Activated naive CD4-positive, alpha-beta T cell treated with anti-CD3 and anti-CD28 coated beads, Interleukin-2, amount 50 U/mL, for 72 hours (primary cell): ENCODE measurements at places on chromosomes 2 and 18. TPM values are rescaled to one million over a fixed set of nuclear protein-coding genes. Genes with fewer than 3 reads are reported as not detected.

GRCh38 chr2:237571551-237571950 lies 5.2 kb downstream of the PRLH start:
- no peak for DNase-seq

GRCh38 chr2:232249096-232249495 lies 129.5 kb upstream of the ALPP start:
- DNase-seq = no peak

DNA sequence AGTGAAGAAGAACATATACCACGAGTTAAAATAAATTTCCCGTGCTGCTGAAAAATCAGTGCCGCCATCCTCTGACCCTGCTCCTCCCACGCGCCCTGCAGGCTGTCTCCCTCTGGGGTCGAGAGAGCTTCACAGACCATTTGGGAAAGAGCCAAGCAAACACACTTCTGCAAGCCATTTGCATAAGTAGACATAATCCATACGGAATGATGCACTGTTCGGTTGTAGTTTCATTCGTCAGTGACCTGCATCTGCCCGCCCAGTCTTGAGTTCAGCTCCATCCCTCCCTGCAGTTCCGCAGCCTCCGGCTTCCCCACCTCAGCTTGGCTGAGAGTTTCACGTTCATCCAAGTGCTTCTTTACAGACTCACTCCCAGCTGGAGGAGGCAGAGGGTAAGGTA lies 69.6 kb downstream of the TRAPPC12 start:
- DNase-seq = no peak

GRCh38 chr2:54639609-54640008 lies 83.9 kb upstream of the EML6 start:
- no peak for DNase-seq

DNA sequence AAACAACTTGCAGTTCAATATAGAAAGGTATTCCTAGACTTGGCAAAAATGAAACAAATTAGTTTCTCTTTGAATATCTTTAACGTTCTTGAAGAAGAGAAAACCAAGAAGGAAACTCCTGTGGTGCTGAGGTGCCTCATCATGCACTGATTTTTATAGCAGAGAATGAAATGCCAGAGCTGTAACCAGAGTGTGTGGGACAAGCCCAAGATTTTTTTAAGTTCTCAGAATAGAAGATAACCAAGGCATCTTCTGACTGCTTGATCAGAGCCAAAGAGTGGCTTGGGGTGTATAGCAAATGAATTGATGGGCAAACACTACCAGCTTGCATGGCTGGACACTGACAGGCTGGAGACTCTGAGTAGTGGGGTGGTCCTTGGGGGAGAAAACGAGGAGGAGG lies 7.9 kb downstream of the FHOD3 start:
- no peak for DNase-seq

- no peak for DNase-seq
Measured at GRCh38 chr2:96528700-96529375, 7.7 kb upstream of the ARID5A start.

- DNase-seq = no peak
Measured at GRCh38 chr18:48902023-48902855, 48.5 kb downstream of the SMAD7 start.

- no peak for DNase-seq
Measured at GRCh38 chr18:64100116-64100922, 48.6 kb downstream of the LINC00305 start.

DNA sequence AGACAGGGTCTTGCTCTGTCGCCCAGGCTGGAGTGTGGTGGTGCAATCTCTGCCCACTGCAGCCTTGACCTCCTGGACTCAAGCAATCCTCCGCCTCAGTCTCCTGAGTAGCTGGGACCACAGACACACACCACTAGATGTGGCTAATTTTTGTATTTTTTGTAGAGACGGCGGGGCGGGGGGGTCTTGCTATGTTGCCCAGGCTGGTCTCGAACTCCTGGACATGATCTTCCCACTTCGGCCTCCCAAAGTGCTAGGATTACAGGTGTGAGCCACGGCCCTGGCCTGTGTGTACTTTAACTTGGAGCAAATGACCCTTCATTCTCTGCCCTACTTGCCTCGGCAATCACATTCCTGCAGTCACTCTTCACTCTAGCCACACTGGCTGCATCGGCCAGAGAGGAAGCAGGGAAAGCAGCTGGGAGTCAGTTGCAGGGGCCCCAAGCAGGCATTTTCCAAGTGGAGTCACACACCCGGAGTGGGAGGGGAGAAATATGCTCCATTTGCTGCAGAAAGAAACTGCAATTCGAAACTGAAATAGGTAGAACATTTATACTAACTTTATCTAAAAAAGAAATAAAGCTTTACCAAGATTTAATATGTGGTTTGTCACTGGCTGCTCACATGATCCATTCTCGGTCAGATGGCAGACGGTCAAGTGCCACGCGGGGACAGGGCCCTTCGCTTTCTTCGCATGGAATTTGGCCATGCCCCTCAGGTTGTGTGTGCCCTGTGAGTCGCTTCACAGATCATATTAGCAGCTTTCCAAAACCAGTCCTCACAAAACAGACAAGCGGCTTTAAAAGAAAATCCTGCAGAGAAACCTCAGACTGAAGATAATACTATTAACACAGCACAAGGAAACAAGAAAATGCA lies 37.1 kb downstream of the FAM161A start:
- DNase-seq = no peak

DNA sequence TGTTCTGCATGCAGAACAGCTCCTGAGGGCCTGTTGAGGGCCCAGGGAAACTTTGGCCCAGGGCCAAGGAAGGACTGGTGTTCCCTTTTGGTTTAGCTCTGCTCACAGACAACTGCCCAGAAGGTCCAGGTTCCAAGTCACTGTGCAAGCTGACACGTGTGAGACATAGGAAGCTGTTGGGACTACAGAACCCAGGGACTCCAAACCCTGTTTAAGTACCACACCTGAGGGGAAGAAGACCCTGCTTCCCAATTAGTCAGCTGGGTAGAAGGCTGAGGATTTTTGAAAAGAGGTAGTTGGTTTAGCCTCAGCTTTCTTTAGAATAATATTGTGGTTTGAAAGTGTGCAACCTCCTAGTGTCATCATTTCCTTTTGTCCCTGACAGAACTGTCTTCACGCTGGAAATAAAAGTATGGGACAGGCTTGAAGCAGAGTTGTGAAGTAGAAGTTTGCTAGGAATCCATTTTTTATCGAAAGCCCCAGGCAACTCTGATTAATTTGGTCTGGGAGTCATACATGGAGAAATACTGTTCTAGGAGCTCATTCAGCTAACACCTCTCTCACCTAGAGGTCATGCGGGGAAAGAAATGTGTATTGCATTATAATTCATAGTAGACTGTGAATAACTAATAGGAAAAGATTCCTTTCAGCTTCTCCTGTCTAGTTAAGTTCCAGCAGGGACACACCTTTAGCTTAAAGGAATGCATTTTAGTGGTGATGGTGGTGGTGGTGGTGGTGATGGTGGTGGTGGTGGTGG lies 19.9 kb upstream of the IL1RL1 start:
- DNase-seq = no peak

PJVK gene
- 1.7 TPM for total RNA-seq

ERFE gene
- total RNA-seq = not detected
